ENCODE measurements at places on chromosomes 16 and 17.

- no peak for DNase-seq
Observed at GRCh38 chr17:9818760-9819159, 3.1 kb downstream of the GSG1L2 start.

DNA sequence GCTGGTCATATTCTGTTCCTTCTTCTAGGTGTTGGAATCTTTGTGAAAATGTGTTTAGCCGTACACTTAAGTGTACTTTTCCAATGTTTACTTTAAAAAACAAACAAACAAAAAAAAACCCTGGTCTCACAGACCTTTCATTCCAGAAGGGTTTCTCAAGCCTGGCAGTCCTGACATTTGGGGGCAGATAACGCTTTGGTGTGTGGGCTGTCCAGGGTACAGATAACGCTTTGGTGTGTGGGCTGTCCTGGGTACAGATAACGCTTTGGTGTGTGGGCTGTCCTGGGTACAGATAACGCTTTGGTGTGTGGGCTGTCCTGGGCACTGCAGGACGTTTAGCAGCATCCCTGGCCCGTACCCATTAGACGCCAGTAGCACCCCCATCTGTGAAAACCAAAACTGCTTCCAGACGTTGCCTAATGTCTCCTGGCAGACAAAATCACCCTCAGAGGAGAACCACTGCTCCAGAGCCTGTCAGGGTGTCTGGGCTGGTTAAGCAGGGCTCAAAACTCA is 15.2 kb upstream of the FLCN start:
- no peak for DNase-seq

GRCh38 chr16:14321542-14321941 is 250.4 kb downstream of the MRTFB start:
- no peak for DNase-seq

- no peak for DNase-seq
Observed at GRCh38 chr17:18281788-18282187, 21.3 kb downstream of the MIEF2 start.

- no peak for DNase-seq
Observed at GRCh38 chr16:2278272-2278608, 10.3 kb upstream of the RNPS1 start.

DNA sequence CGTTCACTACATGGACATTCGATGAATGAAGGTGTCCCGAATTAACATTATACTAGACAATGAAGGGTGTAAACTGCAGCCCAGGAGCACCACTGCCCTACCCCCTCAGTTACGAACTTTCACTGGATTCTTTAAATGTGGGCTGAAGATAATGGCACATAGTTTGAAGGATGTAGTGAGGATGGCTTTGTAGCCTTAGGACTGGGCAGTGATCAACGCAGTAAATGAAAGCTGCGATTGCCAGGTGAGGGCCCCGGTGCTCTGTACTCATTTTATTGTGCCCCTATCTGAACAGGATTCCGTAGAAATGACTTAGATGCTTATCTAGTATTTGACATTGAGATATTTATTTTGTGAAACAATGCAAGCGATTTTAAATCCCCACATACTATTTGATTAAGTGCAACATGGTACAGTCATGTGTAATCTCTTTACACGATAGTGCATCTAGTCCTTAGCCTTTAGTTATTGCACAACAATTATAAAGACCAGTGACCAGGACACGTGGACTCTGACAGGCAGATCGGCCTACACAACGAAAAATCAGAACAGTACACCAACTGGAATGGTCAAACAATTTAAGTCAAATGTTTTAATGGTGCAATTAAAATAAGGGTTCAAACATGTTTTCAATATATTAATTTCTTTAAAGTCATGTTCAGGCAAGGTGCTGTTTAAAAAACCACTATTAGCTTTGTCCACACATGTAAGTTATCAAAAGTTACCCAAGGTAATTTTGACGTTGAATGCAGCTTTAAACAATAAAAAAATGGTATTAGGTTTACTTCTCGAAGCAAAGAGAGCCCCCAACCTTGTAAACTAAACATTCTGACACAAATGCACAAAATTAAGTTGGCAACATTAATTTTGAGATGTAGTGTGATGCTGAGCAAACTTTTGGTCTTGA is 17.4 kb upstream of the ERN1 start:
- DNase-seq, result no peak

DNA sequence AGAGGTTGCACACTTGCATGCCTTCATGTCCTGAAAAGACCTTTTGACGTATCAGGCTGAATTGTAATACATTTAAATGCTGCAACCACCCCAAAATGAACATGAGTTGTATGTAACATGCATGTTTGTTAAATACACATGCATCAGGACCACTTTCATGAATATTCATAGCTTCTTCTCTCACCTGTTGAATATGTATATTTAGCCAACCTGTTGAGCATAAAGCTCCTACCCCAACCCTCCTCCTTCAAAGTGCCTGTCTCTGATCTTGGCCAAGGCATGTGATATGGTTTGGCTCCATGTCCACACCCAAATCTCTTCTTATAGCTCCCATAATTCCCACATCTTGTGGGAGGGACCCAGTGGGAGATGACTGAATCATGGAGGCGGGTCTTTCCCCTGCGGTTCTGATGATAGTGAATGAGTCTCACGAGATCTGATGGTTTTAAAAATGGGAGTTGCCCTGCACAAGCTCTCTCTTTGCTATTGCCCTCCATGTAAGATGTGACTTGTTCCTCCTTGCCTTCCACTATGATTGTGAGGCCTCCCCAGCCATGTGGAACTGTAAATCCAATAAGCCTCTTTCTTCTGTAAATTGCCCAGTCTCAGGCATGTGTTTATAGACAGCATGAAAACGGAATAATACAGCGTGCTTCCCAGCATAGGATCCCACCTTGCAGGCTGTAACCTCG is 3.8 kb upstream of the CRYM start:
- no peak for DNase-seq

GRCh38 chr17:77425791-77426641 is 285.2 kb downstream of the SEC14L1 start:
- DNase-seq, result no peak

GRCh38 chr17:67642488-67642887 is 75.2 kb upstream of the NOL11 start:
- DNase-seq, result no peak
